SJCRH30 (cell line): ENCODE measurements at places on chromosomes 3 and 15.

DNA sequence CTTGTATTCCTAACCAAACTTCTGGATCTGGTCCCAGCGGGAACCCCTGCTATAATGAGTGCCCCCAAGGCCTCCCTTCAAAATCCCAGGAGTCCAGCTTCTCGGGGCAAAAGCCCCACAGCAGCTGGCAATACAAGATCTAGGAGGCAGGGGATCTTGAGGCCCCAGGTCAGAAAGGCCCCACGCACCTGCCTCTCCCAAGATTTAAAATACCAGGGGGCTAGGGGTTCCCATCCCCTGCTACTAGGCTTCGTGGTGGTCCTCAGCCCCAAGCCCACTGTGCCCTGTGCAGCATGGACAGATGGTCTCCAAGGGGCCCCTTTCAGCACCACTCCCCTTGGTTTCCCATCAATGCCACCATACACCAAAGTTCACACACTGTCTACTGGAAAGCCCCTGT lies 15.8 kb upstream of the CYP11A1 start:
- H3K36me3 ChIP-seq, result no peaks in the 10 kb centered on the region
- no peak overlapping the region for H3K27ac ChIP-seq

GRCh38 chr15:71114887-71115566 lies at the start of gene THSD4:
THSD4 (plus strand) TSS chr15:71115471.
- peak within 1 kb of the TSS; percentile 84 for H3K4me3 ChIP-seq
- H3K27me3 ChIP-seq, result no peaks in the 10 kb centered on the region
- no peaks in the 10 kb centered on the region for H3K4me1 ChIP-seq

GRCh38 chr3:152460936-152461335 lies 192.2 kb downstream of the MBNL1 start:
- peak; percentile 70 for DNase-seq
- H3K27ac ChIP-seq, result peak overlapping the region; percentile 22
- peaks cover 8% of the 10 kb centered on the region; the same call in 1 of the 2 replicates for H3K4me1 ChIP-seq
- peaks cover 15% of the 10 kb centered on the region for H3K36me3 ChIP-seq
- no peaks in the 10 kb centered on the region for H3K27me3 ChIP-seq

DNA sequence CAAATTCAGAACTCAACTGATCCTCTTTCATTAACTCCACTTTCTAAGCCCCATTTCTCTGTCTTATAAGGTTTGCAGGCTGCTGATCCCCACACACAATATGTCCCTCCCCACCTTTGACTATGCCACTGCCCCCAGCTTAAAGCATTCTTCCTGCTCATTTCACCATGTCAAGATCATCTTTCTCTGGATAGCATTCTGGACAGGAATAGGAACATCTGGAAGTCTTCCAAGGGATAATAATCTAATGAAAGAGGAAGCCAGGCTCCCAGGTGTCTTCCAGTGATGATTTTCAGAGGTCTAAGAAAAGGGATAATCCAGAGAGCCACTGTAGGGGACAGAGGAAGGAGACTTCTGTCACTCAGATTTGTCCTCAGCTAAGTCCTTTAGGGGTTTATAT lies 54.6 kb upstream of the GALNT15 start:
- H3K27ac ChIP-seq, result no peak overlapping the region
- H3K27me3 ChIP-seq, result no peaks in the 10 kb centered on the region
- DNase-seq, result no peak
- H3K4me3 ChIP-seq, result no peak overlapping the region
- no peaks in the 10 kb centered on the region for H3K36me3 ChIP-seq

DNA sequence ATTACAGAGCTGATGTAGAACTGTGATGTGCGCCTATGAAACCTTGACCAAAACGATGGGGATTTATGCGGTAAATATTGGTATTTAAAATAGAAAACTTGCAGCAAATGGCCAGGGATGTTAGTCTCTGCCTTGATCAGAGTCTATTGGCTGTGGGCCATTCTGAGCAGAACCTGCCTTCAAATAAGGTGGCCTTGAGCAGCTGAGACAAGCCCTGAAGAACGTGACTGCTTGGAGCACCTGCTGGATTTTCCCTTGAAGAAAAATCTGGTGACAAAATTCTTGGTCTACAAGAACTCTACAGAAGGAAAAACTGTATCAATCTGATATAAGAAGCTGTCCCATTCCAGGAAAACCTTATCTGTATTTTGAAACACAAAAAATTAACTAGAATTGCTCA lies 820.1 kb upstream of the EPHA6 start:
- no peak overlapping the region for H3K4me3 ChIP-seq
- DNase-seq, result no peak
- no peaks in the 10 kb centered on the region for H3K4me1 ChIP-seq
- no peaks in the 10 kb centered on the region for H3K36me3 ChIP-seq
- H3K27me3 ChIP-seq, result no peaks in the 10 kb centered on the region

- peak; percentile 56 for DNase-seq
- no peaks in the 10 kb centered on the region for H3K27me3 ChIP-seq
- H3K4me1 ChIP-seq, result peaks cover 5% of the 10 kb centered on the region
- no peak overlapping the region for H3K27ac ChIP-seq
- no peaks in the 10 kb centered on the region for H3K36me3 ChIP-seq
Observed at GRCh38 chr3:97996988-97997387, 24.8 kb upstream of the RIOX2 start.

DNA sequence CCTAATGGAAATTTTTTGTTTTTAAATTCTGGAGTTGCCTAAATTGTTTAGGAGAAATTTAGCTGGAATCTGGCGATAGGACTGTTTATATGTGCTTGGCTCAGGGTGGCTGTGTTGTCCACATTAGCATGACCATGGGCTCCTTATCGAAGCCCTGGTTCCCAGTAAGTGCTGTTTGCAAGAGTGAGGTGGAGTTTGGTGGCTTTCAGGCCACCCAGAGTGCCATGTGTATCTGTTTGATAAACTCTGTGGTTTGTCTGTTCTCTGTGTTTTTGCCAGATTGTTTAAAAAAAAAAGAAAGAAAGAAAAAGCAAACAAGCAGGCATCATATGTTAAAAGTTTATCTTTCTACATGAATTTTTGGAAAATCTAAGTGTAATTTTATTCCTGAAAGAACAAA lies 51.5 kb downstream of the PLCL2 start:
- no peaks in the 10 kb centered on the region for H3K4me1 ChIP-seq
- no peak overlapping the region for H3K27ac ChIP-seq
- DNase-seq, result no peak
- no peaks in the 10 kb centered on the region for H3K36me3 ChIP-seq

DNA sequence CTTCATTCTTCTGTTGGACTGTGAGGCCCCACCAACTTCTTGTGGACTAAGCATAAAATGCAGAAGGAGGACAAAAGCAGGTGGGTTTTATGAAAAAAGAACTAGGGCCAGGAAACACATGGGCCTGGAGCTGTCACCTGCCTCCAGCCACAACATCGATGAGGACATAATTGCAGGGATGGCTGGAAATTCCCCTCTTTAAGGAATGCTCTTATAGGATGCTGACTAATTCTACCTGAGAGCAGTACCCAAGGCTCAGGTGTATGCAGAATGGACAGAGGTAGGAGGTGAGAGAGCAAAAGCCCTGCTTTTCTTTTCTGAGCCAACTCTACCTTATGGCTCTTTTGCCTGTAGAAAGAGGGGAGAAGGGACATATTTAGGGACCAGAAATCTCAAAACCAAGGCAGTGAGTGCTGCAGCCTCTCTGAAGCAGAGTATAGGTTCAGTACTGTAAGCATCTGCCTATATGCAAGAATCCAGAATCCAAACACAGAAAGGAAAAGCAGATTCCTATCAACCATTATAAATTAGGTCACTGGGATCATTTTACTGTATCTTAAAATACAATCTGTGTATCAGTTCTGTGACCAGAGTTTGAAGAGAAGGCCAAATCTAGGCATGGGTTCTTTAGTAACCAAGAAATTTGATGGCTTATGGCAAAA lies 205.3 kb upstream of the WNT5A start:
- H3K27ac ChIP-seq, result no peak overlapping the region
- peaks cover 11% of the 10 kb centered on the region for H3K4me1 ChIP-seq
- no peak for DNase-seq
- H3K4me3 ChIP-seq, result no peak overlapping the region
- H3K27me3 ChIP-seq, result no peaks in the 10 kb centered on the region

GRCh38 chr3:152452318-152452717 lies 183.6 kb downstream of the MBNL1 start:
- no peak overlapping the region for H3K4me3 ChIP-seq
- H3K36me3 ChIP-seq, result peaks cover 5% of the 10 kb centered on the region; the same call in 1 of the 2 replicates
- H3K27ac ChIP-seq, result no peak overlapping the region
- no peaks in the 10 kb centered on the region for H3K27me3 ChIP-seq
- no peaks in the 10 kb centered on the region for H3K4me1 ChIP-seq
